ENCODE measurements at places on chromosomes 5 and 9. TPM values are rescaled to one million over a fixed set of nuclear protein-coding genes. Genes with fewer than 3 reads are reported as not detected.

DNA sequence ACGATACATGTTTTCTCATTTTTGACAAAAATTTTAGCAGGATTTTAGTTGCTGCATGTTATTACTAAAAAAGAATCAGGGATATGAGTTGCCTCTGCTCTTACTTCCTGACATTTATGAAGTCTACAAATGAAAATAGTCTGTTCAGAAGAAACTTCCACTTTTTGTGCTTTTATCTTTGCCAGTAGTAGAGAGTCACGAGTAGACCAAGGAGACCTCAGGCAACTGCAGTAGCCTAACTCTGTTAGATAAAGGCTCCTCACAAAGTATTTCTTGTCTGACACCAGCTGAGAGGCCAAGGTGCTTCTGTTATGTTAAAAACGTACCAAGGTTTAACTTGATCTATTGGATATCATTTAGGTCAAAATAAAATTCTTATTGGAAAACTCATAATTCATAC is 333.9 kb downstream of the NR2F1-AS1 start:
- H3K4me3 ChIP-seq = no peak overlapping the region
- no peaks in the 10 kb centered on the region for H3K27me3 ChIP-seq
- H3K27ac ChIP-seq = no peak overlapping the region
- DNase-seq = no peak

GRCh38 chr5:137666901-137667300 is 69.0 kb downstream of the KLHL3 start:
- H3K4me3 ChIP-seq = no peak overlapping the region
- no peaks in the 10 kb centered on the region for H3K27me3 ChIP-seq
- peaks cover 21% of the 10 kb centered on the region for H3K4me1 ChIP-seq
- no peak for DNase-seq

DNA sequence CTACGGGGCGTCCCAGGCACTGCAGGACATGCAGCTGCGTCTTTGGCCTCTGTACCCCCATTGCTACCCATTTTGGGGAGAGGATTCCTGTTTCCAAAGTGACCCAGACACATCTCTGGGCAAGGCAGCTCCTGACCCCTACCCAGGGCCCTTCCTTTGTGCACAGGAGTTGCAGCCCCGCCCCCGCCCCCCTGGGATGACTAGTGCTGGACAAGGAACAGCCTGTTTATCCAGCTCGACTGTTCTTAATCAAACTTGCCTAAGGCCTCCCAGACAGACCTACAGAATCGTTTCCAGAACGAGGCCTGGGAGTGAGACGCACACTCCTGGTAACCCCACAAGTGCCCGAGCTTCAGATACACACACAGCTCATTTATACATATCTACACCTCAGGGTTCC is 13.2 kb downstream of the DIPK1B start:
- H3K4me1 ChIP-seq = peaks cover 18% of the 10 kb centered on the region
- H3K27me3 ChIP-seq = no peaks in the 10 kb centered on the region
- H3K27ac ChIP-seq = no peak overlapping the region
- no peak for DNase-seq

DNA sequence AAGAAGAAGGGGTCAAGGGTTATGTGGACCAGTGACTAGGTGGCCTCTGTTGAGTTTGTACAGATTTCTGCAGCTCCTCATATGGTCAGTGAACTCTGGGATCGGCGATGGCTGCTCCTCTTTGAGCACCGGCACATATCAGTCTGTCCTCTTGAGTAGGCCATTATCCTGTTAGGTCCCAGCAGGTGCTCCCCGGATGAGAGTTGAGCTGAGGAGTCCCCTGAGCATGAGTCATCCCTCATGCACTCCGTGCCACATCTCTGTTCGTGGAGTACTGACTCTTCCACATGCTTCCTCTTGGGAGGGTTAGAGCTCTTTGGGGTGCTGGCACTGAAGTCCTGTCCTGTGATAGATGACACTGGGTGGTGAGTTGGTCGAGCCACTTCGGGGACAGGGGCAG is 143.7 kb downstream of the PTTG1 start:
- no peaks in the 10 kb centered on the region for H3K4me1 ChIP-seq
- DNase-seq = no peak
- H3K27me3 ChIP-seq = no peaks in the 10 kb centered on the region
- no peaks in the 10 kb centered on the region for H3K36me3 ChIP-seq

DNA sequence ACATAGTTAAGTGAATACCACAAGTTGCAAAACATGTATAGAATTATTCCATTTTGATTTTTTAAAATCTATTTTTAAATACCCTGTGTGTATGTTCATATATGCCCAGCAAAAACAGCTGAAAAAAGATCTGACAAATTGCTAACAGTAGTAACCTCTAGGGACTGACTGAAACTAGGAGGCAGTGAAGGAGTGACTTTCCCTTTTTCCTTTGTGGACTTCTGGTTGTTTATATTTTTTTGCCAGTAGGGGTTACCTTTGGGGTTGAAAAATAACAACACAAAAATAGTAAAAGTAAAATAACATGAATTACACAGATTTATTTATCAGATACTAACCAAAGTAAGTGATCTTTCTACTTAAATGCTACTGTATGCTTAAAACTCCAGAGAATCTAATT is 2.9 kb downstream of the MEGF9 start:
- no peak for DNase-seq
- no peaks in the 10 kb centered on the region for H3K36me3 ChIP-seq
- peak overlapping the region; percentile 70 for H3K4me3 ChIP-seq
- H3K4me1 ChIP-seq = peaks cover 7% of the 10 kb centered on the region

- H3K36me3 ChIP-seq = no peaks in the 10 kb centered on the region
- no peaks in the 10 kb centered on the region for H3K4me1 ChIP-seq
- H3K4me3 ChIP-seq = no peak overlapping the region
- no peak overlapping the region for H3K27ac ChIP-seq
These were observed 253.6 kb downstream of the TRIM32 start for GRCh38 chr9:116940614-116941215.

Gene OLFML2A
- total RNA-seq = 129 TPM

Gene C8G
- 8.6 TPM for total RNA-seq

Gene RNF183
- not detected for total RNA-seq

All from ascending aorta (tissue), 2 donors.